ENCODE measurements at places on chromosomes 6 and 20.

DNA sequence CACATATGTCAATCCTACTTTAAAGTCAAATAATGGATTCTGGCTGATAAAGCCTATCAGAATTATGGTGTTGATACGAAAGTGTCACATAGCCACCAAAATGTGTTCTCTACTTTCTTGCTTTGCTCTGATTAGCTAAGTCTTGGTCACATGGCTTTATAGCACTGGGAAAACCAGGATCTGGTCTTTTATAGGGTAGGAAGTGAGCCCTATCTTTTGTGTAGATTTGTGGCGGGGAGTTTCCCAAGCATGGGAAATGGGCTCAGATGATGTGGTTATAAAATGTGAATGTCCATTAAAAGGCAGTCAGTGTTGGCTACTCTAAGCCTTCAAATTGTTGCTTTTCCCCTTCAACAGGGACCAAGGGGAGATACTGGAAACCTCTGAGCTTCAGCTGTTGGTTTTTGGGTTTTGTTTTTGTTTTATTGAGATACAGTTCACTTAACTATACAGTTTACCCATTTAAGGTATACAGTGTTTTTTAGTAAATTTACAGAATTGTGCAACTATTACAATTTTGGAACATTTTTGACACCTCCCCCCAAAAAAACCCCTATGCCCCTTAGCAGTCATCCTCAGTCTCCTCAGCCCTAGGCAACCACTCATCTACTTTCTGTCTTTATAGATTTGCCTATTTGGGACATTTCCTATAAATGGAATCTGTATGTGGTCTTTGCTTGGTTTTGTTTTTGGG lies 12.2 kb downstream of the RRP36 start:
- H3K27me3 ChIP-seq = no peaks in the 10 kb centered on the region
- peaks cover 52% of the 10 kb centered on the region for H3K36me3 ChIP-seq
- peaks cover 5% of the 10 kb centered on the region for H3K4me1 ChIP-seq
- DNase-seq = no peak

- H3K4me1 ChIP-seq = peaks cover 6% of the 10 kb centered on the region
- H3K36me3 ChIP-seq = no peaks in the 10 kb centered on the region
- no peaks in the 10 kb centered on the region for H3K27me3 ChIP-seq
- no peak overlapping the region for H3K4me3 ChIP-seq
Measured at GRCh38 chr6:163667372-163668060, 253.0 kb downstream of the QKI start.

GRCh38 chr6:101150226-101150625 lies 243.3 kb upstream of the GRIK2 start:
- no peaks in the 10 kb centered on the region for H3K27me3 ChIP-seq
- DNase-seq = no peak

DNA sequence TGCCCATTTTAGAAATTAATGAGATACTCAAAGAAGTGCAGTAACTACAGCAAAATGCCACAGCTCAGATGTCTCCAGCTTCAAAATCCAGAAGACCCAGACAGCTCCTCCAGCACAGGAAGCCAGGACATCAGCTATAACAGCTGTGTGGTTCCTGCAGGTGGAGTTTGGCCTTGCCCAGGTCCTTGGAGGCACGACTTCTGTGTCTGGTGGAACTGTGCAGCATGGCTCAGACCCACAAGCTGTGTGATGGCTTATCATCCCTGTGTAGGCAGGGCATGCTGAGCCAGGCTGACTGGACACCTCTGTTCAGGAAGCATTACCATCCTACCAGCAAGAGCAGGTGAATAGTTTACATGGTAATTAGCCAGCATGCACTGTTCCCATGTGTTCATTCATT lies 26.5 kb upstream of the CD93 start:
- no peaks in the 10 kb centered on the region for H3K36me3 ChIP-seq
- DNase-seq = no peak
- peaks cover 3% of the 10 kb centered on the region for H3K27me3 ChIP-seq
- no peaks in the 10 kb centered on the region for H3K4me1 ChIP-seq
- H3K27ac ChIP-seq = no peak overlapping the region

- H3K4me3 ChIP-seq = peak overlapping the region; percentile 49
- H3K27ac ChIP-seq = no peak overlapping the region
- DNase-seq = no peak
Measured at GRCh38 chr6:28789553-28790083, 134.2 kb downstream of the TRIM27 start.

- peaks cover 65% of the 10 kb centered on the region for H3K4me1 ChIP-seq
- peak overlapping the region; percentile 83 for H3K4me3 ChIP-seq
- no peaks in the 10 kb centered on the region for H3K27me3 ChIP-seq
Measured at GRCh38 chr6:44255871-44256774, 1.2 kb downstream of the SLC35B2 start.

DNA sequence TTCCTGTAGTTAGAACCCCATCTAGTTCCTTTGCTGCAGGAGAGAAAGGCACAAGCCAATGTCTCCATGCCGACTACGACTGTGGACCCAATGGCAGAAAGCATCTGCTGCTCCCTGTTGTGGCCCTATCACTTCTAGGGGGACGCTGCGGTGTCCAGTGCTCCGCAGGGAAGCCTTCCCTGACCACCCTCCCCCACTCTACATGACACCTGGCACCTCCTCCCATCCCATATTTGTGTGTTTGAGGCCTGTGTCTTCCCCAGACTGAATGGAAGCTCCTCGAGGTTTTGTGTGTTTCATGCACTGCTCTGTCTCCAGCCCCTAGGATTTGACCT lies 159.5 kb downstream of the DTNBP1 start:
- H3K36me3 ChIP-seq = peaks cover 37% of the 10 kb centered on the region
- no peak for DNase-seq
- no peaks in the 10 kb centered on the region for H3K27me3 ChIP-seq
- no peak overlapping the region for H3K27ac ChIP-seq
- peaks cover under 1% of the 10 kb centered on the region for H3K4me1 ChIP-seq

DNA sequence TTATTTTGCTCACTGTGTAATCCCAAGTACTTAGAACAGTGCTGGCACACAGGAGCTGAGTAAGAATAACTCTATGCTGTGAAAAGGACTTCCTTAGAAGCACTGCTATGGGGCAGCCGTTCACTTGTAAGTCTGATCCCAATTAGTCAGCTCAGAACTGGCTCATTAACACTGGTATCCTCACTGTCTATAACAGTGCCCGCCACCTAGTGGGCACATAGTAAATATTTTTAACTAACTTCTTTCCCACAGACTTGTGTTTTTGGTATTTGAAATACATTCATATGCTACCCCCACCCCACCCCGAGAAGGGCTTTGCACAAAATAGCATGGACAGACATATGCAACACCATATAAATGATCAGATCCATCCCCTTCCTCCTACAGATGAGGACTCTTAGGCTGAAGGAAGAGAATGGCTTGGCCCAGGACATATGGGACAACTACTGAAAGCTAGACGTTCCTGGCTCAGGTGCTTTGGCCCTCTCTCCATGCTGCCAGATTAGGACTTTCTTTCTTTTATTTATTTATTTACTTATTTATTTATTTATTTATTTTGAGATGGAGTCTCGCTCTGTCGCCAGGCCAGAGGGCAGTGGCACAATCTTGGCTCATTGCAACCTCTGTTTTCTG lies 47.1 kb downstream of the DST start:
- DNase-seq = peak; percentile 45
- no peak overlapping the region for H3K4me3 ChIP-seq
- H3K4me1 ChIP-seq = peaks cover 27% of the 10 kb centered on the region

GRCh38 chr6:108941859-108942258 lies 93.6 kb downstream of the ARMC2 start:
- H3K4me1 ChIP-seq = peaks cover 53% of the 10 kb centered on the region
- H3K27ac ChIP-seq = no peak overlapping the region
- DNase-seq = no peak
- H3K27me3 ChIP-seq = peaks cover 3% of the 10 kb centered on the region
- H3K4me3 ChIP-seq = no peak overlapping the region

DNA sequence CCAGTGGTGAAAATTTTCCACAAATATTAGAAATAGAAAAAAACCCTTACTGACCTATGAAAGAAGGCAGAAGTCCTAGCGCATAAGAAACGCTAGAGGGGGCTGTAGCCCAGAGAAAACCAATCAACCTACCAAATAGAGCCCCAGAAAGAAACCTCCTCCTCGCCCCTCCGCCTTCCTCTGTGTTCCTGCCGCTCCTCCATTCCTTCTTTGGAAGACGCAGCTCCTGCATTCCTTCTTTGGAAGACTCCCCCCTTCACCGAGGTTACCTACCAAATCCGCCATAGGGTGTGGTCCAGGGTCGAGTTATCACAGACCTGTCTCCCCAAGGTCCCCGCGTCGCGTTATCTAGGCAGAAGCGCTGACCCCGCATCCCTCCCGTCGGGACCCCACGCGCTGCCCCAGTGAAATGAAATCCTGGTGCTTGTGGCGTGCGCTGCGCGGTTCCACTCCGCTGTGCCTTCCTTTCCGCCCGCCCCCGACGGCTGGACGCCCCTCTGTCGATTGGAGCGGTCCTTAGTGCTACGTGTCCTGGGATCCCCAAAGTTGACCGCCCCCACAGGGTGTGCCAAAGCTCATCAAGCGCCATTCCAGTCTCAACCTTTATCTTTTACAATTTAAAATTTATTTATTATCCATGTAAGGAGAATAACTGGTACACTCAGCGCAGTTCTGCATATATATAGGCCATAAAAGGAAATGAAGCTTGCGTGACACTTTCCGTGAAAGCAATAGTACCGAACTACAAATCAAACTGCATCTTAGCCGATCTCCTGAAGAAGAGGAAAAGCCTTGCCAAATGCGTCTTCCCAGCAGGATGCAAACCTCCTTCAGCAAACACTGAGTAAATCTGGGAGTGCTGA lies 13.0 kb downstream of the RPP21 start:
- peak overlapping the region; percentile 67 for H3K4me3 ChIP-seq
- peaks cover 6% of the 10 kb centered on the region for H3K4me1 ChIP-seq
- H3K27ac ChIP-seq = no peak overlapping the region
- peaks cover 78% of the 10 kb centered on the region for H3K27me3 ChIP-seq
- no peaks in the 10 kb centered on the region for H3K36me3 ChIP-seq

GRCh38 chr20:45626540-45626939 lies 3.0 kb upstream of the WFDC10A start:
- no peak for DNase-seq
- no peak overlapping the region for H3K4me3 ChIP-seq
- H3K4me1 ChIP-seq = no peaks in the 10 kb centered on the region
- H3K27ac ChIP-seq = no peak overlapping the region
- H3K27me3 ChIP-seq = peaks cover 30% of the 10 kb centered on the region
- H3K36me3 ChIP-seq = no peaks in the 10 kb centered on the region

GRCh38 chr6:131894493-131895424 lies 56.4 kb downstream of the CCN2 start:
- peak; percentile 25 for DNase-seq
- no peak overlapping the region for H3K27ac ChIP-seq
- peaks cover 8% of the 10 kb centered on the region for H3K27me3 ChIP-seq
- peaks cover 12% of the 10 kb centered on the region for H3K4me1 ChIP-seq

DNA sequence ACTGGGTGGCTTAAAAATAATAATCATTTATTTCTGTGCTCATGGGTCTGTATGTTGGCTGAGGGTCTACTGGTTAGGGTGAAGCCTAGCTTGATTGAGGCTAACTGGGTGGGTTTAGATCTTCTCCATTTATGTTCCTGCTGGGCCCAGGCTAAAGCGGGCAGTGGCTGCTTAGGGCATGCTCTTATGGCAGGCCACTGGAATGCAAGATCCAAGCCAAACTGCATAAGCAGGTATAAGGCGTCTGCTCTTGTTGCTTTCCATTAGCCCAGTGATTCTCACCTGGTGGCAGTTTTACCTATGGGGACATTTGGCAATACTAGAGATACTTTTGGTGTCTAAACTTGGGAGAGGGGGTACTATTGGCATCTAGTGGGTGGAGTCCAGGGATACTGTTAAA lies 44.5 kb downstream of the QKI start:
- peaks cover 48% of the 10 kb centered on the region for H3K4me1 ChIP-seq
- H3K36me3 ChIP-seq = peaks cover 36% of the 10 kb centered on the region
- no peak overlapping the region for H3K4me3 ChIP-seq
- DNase-seq = no peak
- peak overlapping the region; percentile 98 for H3K27ac ChIP-seq

GRCh38 chr6:137589067-137589848 lies 95.1 kb upstream of the OLIG3 start:
- peaks cover 19% of the 10 kb centered on the region for H3K4me1 ChIP-seq
- no peak overlapping the region for H3K4me3 ChIP-seq

GRCh38 chr20:48339986-48340882 lies 487.6 kb downstream of the PREX1 start:
- peaks cover 28% of the 10 kb centered on the region for H3K27me3 ChIP-seq
- no peak for DNase-seq
- no peak overlapping the region for H3K27ac ChIP-seq

DNA sequence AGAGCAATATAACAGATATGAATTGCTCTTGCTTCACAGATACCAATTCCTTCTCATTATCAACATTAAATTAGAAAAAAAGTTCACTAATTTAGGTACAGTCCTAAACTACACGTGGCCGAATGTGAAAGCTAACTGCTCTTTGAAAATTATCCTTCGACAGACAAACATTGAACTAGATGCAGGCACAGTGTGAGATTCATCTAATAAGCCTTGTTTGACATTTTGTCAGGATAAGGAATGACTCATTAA lies 1.1 kb downstream of the FAM184A start:
- DNase-seq = no peak
- H3K27me3 ChIP-seq = peaks cover 10% of the 10 kb centered on the region
- H3K4me3 ChIP-seq = peak overlapping the region; percentile 70
- peaks cover 41% of the 10 kb centered on the region for H3K4me1 ChIP-seq

GRCh38 chr6:105733556-105734162 lies 330.8 kb upstream of the PREP start:
- peaks cover 48% of the 10 kb centered on the region for H3K4me1 ChIP-seq
- no peak overlapping the region for H3K4me3 ChIP-seq
- H3K27me3 ChIP-seq = no peaks in the 10 kb centered on the region
- H3K36me3 ChIP-seq = peaks cover 40% of the 10 kb centered on the region
- no peak overlapping the region for H3K27ac ChIP-seq

- no peak for DNase-seq
- H3K27ac ChIP-seq = no peak overlapping the region
- peaks cover 14% of the 10 kb centered on the region for H3K36me3 ChIP-seq
- H3K27me3 ChIP-seq = no peaks in the 10 kb centered on the region
Measured at GRCh38 chr6:73285674-73286283, 22.8 kb upstream of the KHDC1 start.

DNA sequence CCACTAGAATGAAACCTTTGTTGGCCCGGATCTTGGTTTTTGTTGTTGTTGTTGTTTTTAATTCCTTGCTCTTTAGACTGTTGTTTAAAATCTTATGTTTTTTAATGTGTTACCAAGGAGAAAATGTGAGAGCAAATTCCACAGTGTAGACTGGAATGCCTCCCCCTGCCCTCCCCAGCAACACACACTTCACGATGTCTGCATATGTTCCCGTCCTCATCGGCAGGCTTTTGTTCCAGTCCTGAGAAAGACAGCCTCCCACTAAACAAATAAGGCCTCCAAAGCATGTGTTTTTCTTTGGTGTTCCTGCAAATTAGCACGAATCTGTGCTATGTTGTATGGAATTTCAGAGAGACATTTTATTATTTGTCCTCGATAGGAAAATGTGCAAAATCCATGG lies 263.3 kb upstream of the QKI start:
- no peaks in the 10 kb centered on the region for H3K27me3 ChIP-seq
- H3K4me1 ChIP-seq = no peaks in the 10 kb centered on the region
- no peak overlapping the region for H3K4me3 ChIP-seq
- H3K36me3 ChIP-seq = no peaks in the 10 kb centered on the region
- H3K27ac ChIP-seq = no peak overlapping the region
- no peak for DNase-seq

GRCh38 chr6:6892744-6893583 lies 214.8 kb upstream of the RREB1 start:
- H3K36me3 ChIP-seq = no peaks in the 10 kb centered on the region
- H3K4me1 ChIP-seq = no peaks in the 10 kb centered on the region
- no peak overlapping the region for H3K27ac ChIP-seq
- H3K27me3 ChIP-seq = peaks cover 12% of the 10 kb centered on the region

GRCh38 chr6:40336296-40336695 lies 250.9 kb downstream of the LRFN2 start:
- H3K27me3 ChIP-seq = peaks cover 5% of the 10 kb centered on the region
- H3K27ac ChIP-seq = no peak overlapping the region
- H3K36me3 ChIP-seq = no peaks in the 10 kb centered on the region
- no peak overlapping the region for H3K4me3 ChIP-seq
- no peaks in the 10 kb centered on the region for H3K4me1 ChIP-seq

All from activated CD4-positive, alpha-beta memory T cell treated with anti-CD3 and anti-CD28 coated beads, Interleukin-2, amount 10 ng/mL, durations not matched to agents 7 days and 5 days (primary cell).